ENCODE measurements at places on chromosomes 2 and 18.
A peak's percentile ranks its signal among the peaks of the same experiment; 100 is the strongest.

GRCh38 chr2:120294008-120294340 is 41.3 kb downstream of the RALB start:
- DNase-seq = no peak

DNA sequence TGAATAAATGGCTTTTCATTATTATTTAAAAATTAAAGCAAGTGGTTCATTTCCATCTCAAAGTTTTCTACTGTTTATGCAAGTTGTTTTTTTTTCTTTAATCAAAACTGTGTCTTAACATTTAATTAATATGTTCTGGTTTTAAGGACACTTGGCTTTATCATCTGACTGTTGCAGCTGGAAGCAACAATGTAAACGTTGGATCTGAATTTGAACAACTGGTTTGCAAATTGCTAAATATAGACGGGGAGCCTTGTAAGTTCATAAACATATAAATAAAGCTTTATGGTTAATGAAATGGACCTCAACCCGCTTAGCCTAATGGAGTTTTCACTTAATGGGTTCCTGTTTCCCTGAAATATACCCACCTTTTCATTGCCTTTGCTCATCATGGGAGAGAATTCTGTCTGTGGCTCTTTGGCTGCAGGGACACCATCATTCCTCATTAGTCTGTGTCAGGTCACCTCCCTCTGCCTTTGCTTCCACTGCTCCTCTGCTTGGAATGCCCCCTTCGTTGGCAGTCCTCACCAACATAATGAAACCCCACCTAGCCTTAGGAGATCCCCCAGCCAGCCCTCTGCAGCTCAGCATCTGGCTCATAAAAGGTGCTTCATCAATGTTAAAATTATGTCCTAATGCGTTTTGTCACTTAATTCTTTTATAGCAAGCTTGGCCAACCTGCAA is 44.2 kb upstream of the DYNC2LI1 start:
- DNase-seq = no peak

- no peak for DNase-seq
Measured at GRCh38 chr18:62935994-62936393, 220.7 kb downstream of the PHLPP1 start.

DNA sequence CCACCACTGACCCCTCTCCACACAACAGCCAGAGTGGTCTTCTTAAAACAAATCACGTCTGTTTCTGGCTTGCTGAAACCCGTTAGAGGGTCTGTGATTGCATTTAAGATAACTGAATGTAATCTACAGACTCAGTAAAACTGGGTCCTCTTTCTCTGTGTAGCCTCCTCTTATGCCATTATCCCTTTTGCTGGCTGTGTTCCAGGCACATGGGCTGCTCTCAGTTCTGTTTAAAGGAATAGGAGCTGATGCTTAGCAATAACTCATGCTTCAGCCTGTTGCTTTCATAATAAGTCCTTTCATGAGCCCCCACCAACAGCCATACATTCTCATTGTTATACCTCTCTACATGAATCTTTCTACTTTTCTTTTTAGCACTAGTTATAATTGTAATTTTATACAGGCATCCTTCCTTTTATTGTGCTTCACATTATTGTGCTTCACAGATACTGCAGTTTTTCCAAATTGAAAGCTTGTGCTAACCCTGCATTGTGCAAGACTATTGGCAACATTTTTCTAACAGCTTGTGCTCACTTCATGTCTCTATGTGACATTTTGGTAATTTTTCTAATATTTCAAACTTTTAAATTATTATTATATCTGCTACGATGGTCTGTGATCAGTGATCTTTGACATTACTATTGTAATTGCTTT is 782.6 kb downstream of the MBD2 start:
- DNase-seq = no peak

GRCh38 chr2:168731616-168732015 is 70.8 kb upstream of the NOSTRIN start:
- no peak for DNase-seq

DNA sequence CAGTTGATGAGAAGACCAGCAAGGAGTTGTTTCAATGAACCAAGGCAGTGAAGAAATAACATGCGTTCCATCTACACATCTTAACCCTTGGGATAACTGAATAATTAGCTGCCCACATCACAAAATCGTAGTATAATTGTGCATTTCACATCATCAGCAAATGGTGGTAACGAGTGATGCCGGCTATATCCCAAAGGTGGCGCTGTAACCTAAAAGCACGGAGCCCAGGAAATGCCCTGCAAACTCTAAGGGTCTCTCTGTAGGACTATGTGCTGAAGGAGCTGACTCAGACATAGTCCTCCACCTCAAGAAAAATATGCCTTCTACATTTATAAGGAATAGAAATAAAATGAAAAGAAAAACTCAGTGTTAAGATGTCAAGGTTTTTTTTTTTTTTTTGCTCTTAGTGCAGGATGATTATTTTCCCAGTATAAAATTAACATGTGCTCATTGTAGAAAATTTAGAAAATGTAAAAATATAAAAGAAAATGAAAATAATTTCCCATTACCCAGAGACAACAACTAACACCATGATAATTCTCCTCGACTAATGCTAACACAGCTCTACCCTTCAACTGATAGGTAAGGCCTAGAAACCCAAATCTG is 23.1 kb upstream of the DSG3 start:
- peak; percentile 18 for DNase-seq

DNA sequence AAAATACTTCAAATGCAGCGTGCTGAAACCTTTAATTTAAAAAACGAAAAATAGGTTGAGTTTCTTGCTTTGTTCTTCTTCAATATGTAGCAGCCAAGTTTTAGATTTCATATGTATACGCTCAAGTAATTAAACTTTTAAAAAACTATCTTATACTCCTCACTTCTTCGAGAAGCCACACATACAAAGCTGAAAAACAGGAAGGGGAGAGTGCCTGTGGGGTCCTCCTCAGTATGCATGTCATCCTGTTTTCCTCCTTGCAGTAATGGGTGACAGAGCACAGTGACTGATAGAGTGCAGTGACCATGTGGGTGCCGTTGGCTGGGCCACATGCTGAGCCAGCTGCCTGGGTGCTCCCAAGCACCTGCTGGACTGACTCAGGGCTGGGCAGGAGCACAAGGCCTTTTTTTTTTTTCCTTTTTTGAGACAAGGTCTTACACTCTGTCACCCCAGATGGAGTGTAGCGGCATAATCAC is 33.3 kb downstream of the UXS1 start:
- no peak for DNase-seq

GRCh38 chr2:145350011-145350410 is 830.1 kb upstream of the ZEB2 start:
- no peak for DNase-seq

DNA sequence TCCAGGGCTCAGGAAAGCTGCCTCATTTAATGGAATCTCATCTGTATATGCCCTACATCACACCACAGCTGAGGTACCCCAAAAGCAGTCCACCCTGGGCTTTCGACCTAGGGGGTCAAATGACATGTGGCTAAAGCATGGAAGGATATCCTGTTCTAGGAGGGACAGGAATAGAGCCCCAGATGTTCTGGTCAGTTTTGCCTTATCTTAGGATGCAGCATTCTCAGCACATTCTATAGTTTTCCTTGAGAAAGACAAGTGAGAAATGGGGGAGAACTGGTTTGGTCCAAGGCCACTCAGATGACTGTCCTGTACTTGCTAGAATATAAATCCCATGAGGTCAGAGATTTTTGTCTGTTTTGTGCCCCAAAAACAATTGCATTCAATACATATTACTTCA is 688.0 kb upstream of the ZEB2 start:
- no peak for DNase-seq

GRCh38 chr2:9690716-9691498 is 60.1 kb upstream of the YWHAQ start:
- no peak for DNase-seq

DNA sequence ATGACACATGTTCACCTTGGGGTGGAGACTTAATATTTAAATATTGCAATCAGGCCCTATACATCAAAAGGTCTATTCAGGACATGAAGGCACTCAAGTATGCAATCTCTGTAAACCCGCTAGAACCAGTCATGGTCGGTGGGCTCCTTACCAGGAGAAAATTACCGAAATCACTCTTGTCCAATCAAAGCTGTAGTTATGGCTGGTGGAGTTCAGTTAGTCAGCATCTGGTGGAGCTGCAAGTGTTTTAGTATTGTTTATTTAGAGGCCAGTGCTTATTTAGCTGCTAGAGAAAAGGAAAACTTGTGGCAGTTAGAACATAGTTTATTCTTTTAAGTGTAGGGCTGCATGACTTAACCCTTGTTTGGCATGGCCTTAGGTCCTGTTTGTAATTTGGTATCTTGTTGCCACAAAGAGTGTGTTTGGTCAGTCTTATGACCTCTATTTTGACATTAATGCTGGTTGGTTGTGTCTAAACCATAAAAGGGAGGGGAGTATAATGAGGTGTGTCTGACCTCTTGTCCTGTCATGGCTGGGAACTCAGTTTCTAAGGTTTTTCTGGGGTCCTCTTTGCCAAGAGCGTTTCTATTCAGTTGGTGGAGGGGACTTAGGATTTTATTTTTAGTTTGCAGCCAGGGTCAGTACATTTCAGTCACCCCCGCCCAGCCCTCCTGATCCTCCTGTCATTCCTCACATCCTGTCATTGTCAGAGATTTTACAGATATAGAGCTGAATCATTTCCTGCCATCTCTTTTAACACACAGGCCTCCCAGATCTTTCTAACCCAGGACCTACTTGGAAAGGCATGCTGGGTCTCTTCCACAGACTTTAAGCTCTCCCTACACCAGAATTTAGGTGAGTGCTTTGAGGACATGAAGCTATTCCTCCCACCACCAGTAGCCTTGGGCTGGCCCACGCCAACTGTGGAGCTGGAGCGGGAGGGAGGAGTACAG is 108.1 kb downstream of the XRCC5 start:
- DNase-seq = no peak

DNA sequence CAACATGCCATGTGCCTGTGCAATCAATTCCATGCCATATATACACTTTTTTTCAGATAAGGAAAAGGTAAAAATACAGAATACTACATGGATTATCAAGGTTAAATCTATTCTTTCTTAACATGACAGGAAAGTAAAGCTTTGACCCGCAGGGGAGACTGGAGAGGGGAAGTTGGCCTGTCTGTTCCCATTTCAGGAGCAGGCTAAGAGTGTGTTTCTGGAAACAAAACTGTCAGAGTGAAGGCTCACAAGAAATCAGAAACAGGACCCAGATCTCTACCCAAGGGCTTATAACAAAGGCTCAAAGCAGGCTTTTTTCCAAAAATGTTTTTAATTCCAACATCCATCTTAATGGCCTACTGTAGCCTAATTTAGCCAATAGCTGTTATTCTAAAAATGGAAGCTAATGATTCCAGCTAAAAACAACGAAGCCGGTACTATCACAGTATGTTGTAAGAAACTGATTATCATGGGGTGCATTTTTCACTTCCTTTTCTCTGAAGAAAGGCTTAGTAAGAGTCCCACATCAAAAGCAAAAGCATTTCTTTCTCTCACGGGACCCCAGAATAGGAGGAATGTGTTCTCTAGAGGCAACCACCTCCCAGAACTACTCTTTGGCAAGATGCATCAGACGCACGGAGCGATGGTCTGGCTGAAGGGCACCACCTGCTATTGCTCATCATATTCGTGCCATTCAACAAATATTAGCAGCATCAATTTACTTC is 41.4 kb downstream of the FECH start:
- no peak for DNase-seq

DNA sequence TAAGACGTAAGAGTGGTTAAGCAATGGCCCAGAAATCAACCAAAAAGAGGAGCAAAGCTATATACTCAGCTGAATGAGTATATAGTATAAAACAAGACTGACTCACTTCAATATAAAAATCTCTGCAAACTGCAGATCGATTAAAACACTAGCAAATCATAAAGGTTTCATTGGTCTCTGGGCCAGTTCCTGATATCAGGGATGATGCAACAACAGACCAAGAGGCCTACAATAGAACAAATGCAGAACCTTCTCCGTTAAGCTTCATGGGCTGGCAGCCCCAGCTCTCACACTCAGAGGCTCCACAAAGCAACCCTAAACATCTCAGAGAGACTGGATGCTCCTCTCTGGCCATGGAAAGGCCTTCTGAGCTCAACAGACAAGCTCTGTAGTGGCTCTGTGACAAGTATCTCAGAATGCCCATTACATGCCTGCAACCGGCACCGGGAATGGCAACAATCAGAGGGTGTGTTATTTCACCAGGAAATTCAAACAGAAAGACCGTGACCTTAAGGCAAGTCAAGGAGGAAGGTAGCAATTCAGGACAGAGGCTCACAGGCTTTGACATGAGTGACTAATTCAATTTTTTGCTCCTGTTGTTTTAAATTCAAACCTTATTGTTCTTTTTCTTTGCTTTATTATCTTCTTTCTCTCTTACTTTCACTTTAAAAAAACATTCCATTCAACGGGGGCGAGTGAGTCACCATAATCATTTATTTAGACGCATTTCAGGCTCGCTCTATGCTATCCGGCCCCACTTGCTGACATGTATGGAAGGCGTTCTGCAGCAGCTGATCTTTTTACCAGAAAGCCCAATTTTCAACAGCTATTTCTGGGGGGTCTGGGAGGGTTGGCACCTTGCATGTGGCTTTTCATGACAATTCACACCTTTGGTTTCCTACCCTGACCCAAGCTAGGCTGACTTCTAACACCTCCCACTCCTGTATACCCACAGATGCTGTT is 15.1 kb downstream of the CYRIA start:
- no peak for DNase-seq

GRCh38 chr2:201116959-201117734 is 1.2 kb downstream of the CFLAR start:
- peak; percentile 78 for DNase-seq

DNA sequence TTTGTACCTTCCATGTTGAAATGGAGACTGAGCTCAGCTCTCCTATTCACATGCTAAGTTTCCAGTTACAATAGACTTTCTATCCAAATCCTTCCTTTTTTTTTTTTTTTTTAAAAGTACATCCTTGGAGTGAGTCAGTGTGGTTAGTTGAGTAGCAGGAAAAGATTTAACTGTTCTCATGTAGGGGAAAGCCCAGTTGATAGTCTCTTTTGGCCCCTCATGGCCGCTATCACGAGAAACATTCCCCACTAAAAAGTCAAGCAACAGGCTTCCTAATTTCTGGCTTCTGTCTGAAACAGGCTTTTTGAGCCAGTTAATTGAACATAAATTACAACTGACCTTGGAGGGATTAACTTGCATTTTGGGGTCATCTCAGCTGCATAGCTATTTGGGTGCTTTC is 161.3 kb downstream of the MEIS1 start:
- DNase-seq = no peak

DNA sequence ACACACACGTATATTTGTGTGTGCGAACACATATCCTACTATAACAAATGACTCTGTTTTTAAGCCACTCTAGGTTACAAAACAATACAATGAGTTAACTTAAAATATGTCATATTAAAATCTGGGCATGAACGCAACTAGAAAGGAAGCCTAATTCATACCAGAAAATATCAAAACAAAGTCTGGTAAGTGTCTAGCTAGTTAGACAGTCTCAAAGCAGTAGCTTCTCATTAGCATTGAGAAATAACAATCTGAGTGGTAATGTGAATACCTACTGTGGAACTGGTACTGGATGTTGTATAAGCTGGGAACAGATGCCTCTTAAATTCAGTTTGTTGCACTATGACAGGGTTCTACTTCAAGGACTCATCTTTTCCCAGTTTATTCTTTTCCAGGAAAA is 32.5 kb upstream of the WIPF1 start:
- DNase-seq = no peak
